Hematopoietic multipotent progenitor cell (in vitro differentiated cells): ENCODE measurements at places on chromosomes 3 and 15. TPM values are rescaled to one million over a fixed set of nuclear protein-coding genes. Genes with fewer than 3 reads are reported as not detected.

- peak; percentile 46 for DNase-seq
These were observed at the start of gene CAMP for GRCh38 chr3:48222616-48223513. CAMP (plus strand) TSS chr3:48223495; CDS start chr3:48223512, 17 bp downstream.

GATM gene
- 23.2 TPM for total RNA-seq

DNA sequence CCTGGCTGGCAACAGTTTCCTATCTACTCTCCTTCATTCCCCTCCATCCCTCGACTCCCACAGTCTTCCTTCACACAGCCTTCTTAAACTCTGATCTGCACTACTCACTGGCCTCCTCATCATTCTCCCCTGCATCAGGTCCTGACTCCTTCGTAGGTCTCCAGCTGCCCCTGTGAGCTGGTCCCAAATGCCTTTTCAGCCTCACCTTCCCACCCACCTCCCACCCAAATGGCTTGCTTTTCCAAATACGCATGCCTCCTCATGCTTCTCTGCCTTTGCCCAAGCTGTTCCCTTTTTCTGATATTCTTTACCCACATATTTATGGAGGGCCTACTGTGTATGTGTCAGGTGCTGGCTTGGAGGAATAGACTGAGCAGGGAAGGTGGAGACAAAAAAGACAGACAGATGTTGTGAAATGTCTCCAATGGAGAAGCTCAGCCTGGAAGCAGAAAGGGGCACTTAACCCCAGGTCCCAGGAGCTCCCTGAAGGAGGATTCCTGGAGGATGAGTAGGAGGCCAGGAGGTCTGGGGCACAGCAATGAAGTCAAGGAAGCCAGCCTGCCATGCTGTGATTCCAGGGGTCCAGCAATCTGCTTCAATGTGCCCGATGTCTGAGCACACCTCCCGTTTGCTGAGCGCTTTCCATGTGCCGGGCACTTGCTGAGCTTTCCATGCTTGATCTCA lies 252.2 kb downstream of the SHQ1 start:
- DNase-seq, result no peak

DNA sequence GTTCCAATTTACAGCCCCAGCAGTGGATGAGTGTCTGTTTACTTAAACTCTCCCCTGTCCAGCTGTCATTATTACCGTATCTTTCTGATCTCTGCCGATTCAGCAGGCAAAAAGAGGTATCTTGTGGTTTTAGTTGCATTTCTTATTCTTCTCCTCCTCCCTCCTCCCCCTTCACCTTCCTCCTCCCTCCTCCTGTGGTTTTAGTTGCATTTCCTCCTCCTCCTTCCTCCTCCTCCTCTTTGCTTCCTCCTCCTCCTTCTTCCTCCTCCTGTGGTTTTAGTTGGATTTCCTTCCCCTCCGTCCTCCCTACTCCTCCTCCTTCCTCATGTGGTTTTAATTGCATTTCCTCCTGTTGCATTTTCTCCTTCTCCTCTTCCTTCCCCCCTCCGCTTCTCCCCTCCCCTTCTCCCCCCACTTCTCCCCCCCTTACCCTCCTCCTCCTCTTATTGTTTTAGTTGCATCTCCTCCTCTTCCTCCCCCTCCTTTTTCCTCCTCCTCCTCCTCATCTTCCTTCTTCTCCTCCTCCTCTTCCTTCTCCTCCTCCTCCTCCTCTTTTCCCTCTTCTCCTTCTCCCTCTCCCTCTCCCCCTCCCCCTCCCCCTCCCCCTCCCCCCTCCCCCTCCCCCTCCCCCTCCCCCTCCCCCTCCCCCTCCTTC lies 25.3 kb upstream of the VPS33B start:
- DNase-seq, result peak; percentile 25
